ENCODE measurements at places on chromosomes 6 and 20.

GRCh38 chr20:16147916-16148315 is 425.3 kb downstream of the KIF16B start:
- DNase-seq = no peak

DNA sequence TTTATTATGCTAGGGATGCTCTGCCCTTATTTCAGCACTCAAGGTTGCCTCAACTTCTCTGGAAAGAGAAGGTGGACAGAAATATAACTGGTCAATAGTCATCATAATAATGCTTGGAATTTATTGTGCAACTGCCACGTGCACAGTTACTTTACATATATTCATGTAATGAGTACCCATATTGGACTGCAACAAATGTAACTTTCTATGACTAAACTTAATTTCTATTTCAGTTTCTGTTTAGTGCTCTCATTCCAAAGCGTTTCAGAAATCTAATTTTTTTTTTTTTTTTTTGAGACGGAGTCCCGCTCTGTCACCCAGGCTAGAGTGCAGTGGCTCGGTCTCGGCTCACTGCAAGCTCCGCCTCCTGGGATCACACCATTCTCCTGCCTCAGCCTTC is 28.3 kb upstream of the CD83 start:
- no peak for DNase-seq

GRCh38 chr6:170128811-170129681 is 161.8 kb downstream of the DLL1 start:
- DNase-seq = no peak

GRCh38 chr20:53706466-53707370 is 113.1 kb upstream of the ZNF217 start:
- DNase-seq = peak; percentile 57

- DNase-seq = peak; percentile 67
Observed at GRCh38 chr6:75602246-75603105, 796 bp downstream of the SENP6 start.

- DNase-seq = no peak
Observed at GRCh38 chr6:143279385-143279784, 171.1 kb downstream of the ADAT2 start.
